Stimulated activated CD8-positive, alpha-beta memory T cell treated with anti-CD3 and anti-CD28 coated beads, Interleukin-7, amount 100 ng/mL, for 48 hours (primary cell): ENCODE measurements at places on chromosomes 16 and 17.

- DNase-seq = no peak
These were observed 137.1 kb downstream of the GAS7 start for GRCh38 chr17:10061111-10061845.

DNA sequence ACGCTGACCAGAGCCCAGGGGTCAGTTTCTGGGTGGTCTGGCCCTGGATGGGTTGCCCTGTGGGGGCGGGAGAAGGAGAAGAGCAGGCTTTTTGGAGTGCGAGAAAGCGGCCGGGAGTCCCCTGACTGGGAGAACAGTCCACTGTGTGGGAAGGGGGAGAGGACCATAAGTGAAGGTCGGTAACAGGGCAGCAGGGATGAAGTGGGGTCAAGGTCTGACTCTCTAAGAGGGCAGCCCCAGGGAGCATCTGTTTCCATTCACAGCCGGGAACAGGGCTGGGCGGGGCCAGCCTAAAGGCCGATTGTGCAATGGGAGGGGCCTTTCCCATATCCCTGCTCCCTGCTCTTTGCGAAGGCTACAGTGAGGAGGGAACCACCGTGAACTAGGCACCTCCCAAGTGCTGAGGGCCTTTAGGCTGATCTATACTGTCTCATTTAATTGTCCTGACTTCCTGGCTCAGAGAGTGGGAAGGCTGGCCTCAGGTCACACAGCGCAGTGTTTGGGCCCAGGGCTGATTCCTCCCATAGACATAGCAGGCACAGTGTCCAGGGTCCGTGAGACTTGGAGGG is 10.4 kb upstream of the WFDC1 start:
- no peak for DNase-seq

DNA sequence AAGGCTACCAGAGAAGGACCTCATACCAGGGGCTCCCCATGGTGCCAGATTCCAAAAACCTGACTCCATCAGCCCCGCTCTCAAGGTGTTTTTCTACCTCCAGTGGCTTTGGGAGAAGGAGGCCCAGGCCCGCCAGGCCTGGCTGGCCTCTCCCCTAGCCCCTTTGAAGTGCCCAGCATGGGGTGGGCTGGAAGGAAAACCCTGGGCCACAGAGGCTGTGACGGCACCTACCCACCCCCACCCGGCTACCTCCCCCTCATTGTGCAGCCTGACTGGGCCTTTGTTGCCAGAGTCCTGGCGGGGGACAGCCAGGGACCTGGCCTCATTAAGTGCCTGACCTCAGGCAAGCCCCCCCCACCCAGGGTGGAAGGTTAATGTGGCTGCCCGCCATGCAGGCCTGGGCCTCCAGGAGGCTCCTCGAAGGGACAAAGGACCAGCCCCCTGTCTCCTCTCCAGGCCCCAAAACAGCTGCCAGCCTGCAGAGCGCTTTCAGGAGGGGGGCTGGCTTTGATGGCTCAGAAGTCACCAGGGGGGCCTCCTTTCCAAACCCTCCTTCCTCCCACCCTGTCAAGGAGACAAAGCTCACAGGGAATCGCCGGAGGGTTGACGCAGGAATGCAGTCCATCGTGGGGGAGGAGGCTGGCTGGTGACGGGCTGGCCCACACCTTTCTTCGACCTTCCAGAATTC is 159.4 kb downstream of the ZNF423 start:
- DNase-seq = no peak

GRCh38 chr16:61530697-61531096 is 505.5 kb downstream of the CDH8 start:
- no peak for DNase-seq

GRCh38 chr17:55451203-55451641 is 29.6 kb upstream of the MMD start:
- no peak for DNase-seq

DNA sequence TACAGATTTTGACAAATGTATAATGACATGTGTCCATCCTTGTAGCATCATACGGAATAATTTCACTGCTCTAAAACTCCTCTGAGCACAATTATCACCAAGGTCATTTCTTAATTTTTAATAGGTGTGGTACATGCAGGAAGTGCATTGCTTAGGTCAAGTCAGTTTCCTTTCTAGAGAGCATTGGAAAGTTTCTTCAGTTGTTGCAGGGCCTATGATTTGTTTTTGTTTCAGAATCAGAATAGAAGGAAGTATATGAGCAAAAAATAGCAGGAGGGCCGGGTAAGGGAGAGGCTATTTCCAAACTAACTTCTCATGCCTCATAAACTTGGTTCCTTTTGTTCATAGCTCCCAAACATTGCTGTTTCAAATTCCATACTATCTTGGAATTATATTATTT is 24.0 kb upstream of the SLFN5 start:
- DNase-seq = no peak

- no peak for DNase-seq
These were observed 1.0 kb upstream of the SIRT7 start for GRCh38 chr17:81918832-81919545.

GRCh38 chr17:28573966-28574480 is 2.7 kb downstream of the ALDOC start:
- DNase-seq = no peak

DNA sequence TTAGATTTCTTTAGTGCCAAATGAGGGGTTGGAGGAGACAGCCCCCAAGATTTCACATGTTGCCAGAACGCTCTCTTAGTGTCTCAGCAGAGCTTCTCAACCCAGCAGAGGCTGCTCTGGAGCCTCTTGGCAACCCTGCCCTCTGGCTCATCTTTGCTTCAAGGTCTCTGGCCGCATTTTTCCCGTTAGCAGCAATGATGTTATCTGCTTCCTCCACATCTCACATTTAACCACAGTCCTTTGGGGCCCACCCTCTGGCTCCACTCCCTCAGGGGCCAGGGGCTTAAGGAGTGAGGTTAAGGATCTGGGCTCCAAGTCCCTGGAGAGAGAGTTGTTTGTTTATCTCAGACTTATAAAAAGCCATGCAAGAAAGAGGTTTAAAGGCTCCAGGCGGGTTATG is 3.3 kb upstream of the XYLT1 start:
- DNase-seq = no peak

DNA sequence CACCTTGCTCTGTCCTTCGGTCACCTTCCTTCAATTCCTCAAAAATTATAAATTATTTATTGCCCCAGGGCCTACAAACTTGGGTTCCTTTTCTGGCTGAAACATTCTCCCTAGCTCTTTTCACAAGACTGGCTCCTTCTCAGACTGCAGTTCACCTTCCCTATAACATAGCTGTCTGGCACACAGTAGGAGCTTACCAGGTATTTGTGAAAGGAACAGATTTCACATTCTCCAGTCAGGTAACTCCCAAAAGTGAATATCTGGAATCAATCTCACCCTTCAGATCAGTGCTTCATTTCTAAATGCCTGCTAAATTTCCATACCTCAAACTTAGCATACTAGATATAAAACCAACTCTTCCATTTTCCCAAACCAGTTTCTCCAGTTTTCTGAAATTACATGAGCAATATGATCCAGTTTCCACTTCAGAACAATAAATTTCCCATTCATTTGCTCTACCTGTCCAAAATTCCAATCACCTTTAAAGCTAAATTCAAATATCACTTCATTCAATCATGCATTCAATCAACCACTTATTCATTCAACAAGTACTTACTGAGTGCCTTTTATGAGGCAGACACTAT is 6.1 kb downstream of the RFFL start:
- DNase-seq = no peak

DNA sequence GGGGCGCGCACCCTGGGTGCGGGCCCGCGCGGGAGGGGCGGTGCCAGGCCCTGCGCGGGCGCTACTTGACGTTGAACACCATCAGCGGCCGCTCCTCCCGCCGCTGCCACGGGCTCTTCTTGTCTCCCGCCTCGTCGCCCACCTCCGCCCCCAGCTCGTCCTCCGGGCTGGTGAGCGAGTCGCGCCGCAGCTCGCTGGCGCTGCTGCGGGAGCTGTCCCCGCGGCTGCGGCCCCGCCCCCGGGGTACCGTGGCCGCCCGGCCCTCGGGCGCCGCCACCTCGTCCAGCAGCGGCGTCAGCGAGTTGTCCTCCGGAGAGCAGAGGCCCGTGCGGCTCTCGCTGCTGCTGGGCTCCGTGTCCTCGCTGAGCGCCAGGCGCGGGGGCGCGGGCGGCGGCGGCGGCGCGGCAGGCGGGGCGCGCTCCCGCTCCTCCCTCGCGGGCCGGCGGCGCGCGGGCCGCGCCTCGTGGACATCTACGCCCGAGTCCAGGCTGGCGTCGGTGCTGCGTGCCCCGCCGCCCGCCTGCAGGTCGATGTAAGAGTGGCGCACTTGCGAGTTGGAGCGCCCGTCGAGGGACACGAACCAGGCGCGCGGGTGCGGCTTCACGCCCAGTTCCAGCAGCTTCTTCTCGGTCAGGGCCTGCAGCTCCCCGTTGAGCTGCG is 8.7 kb downstream of the GRN start:
- DNase-seq = no peak

- no peak for DNase-seq
These were observed at the start of gene USP22 for GRCh38 chr17:21042458-21043295. Gene USP22 (minus strand): TSS chr17:21043011. CDS start chr17:21042835, 176 bp downstream.

DNA sequence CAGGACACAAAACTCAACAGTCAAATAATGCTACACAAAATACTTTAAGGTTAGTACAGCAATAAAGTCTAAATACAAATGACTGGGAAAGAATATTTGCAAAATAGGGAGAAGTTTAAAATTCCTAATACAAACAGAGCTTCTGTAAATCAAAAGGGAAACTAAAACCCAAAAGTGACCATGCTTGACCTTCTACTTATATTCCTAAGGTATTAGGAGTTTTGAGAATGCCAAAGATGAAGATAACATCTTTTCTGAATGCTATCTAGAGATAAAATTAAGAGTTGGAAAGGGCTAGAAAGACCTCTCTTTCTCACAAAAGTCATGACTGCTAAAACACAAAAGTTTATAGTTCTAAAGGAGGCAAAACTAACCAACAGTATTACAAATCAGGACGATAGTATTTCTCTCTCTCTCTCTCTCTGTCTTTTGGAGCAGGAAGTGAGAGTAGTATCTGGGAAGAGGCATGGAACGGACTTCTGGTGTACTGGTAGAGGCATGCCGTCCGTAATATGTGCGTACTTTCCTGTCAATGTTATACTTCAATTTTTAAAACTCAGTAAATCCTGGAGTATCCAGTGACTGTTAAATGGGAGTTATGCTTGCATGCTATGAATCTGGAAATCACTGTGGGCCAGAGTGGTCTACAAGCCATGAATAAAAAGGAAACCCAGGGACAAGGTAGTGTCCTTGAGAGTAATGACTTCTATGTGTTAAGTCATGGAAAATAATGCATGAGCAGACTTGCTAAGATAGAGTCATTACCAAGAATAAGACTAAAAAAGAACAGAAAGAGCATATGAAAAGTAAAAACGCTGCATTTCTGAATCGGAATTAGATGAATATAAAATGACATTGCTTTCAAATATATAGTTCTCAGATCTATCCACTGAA is 49.7 kb upstream of the ANKFY1 start:
- no peak for DNase-seq

GRCh38 chr17:70100983-70101382 is 26.0 kb downstream of the KCNJ16 start:
- no peak for DNase-seq

GRCh38 chr17:78053777-78054468 is 74.6 kb downstream of the TMC6 start:
- DNase-seq = no peak

GRCh38 chr17:60353773-60354172 is 38.2 kb downstream of the USP32 start:
- DNase-seq = no peak

GRCh38 chr16:85047867-85048455 is 20.4 kb downstream of the KIAA0513 start:
- no peak for DNase-seq

GRCh38 chr17:66508896-66509844 is 206.8 kb downstream of the PRKCA start:
- no peak for DNase-seq

DNA sequence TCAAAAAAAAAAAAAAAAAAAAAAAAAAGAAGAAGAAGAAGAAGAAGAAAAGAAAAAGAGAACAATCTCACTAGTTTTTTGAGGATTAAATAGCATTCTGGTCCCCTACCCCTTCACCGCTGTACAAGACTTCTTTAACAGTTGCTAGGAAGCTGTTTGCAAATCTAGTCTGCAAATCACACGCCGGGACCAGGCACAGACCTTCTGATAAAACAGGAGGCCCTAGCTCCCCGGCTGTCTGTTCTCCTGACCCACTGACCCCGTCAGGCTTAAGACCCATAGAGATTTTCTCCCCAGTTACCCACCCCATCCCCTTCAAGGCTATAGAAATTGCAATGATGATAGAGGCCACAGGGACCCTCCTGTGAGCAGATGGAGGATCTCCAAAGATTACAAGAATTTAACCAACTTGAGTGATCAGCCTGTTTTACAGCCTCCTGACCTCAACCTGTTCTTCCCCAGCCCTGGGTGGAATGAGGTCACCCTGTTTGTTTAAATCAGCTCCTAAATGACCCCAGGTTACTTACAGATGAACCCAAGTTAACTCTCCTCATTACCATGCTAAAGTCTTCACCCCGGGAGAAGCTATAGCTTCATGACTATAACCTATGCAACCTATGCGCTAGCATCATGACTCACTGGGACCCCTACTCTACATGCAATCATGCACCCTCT is 11.8 kb upstream of the SULT1A1 start:
- DNase-seq = no peak

DNA sequence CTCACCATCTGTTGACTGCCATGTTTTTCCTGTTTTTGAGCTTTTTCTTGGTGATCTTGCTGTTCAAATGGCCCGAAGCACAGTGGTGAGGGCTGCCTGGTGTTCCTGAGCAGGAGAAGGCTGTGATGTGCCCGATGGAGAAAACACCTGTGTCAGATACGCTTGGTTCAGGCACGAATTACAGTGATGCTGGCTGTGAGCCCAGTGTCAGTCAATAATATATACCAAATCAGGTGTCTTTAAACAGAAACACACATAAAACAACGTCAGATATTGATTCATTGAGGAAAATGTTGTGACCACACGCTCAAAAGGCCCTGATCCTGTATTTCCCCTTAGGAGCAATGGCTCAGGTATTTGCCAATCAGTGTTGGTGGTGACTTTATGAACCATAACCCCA is 111.7 kb downstream of the SDR42E1 start:
- DNase-seq = no peak
